ENCODE measurements at places on chromosomes 11 and 22.

DNA sequence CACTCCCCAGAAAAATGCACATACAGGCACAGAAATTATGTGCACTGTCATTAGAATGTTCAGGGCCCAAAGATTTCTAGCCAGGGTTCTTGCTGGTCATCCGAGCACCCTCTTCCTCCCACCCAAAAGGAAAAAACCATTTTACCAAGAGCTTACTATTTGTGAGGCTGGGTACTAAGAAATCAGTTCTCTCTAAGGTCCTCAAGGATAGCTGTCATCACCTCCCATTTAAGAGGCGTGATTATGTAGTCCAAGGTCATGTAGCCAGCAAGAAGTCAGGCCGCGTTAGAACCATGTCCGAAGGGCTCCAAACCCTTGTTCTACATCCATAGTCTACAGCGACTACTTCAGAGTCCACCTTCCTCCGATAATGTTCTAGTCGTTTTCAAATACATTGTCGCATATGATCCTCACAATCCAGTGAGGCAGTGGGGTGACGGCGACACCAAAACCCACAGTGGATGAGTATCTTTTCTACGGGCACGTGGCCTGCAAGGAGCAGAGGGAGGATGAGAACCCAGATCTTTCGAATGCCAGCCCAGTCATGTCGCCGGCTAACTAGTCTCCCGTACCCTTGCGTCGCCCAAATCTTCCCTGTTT, 634 bp downstream of the TIMM8B start:
- no peak for DNase-seq

- no peak for DNase-seq
These were observed 20.7 kb upstream of the MTMR2 start for GRCh38 chr11:95944623-95945022.

DNA sequence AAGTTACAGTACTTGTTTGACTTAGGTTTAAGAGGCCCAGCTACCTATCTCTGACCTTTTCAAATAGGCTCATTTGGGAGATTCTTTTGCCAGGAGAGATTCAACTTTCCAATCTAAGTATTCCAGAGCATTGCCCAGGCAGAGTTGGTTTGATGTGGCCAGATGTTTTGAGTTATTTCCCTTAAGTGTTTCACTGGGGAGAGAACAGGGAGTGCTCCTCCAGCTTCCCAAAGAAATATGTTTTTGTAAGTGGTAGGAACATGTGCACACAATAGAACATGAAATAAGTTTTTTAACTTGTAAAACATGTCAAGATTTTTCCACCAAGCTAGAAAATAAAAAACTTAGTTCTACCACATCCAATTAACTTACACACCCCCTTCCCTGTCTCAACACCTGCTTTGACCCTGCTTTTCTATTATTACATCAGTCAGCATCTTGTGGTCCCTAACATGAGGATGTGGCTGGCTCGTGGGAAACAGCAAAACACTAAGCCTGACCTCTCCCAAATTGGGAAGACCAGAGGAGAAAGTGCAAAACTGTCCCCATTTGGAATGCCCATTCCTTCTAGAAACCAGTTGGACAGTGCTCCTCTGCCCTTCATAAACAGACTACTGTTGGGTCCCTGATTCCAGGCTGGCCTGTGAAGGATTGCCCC, 70.4 kb upstream of the RASSF10 start:
- DNase-seq, result no peak

GRCh38 chr11:119029340-119030028, 1.2 kb downstream of the SLC37A4 start:
- DNase-seq, result no peak

- DNase-seq, result peak; percentile 14
These were observed 17.5 kb downstream of the KCNJ5 start for GRCh38 chr11:128908391-128909246.

DNA sequence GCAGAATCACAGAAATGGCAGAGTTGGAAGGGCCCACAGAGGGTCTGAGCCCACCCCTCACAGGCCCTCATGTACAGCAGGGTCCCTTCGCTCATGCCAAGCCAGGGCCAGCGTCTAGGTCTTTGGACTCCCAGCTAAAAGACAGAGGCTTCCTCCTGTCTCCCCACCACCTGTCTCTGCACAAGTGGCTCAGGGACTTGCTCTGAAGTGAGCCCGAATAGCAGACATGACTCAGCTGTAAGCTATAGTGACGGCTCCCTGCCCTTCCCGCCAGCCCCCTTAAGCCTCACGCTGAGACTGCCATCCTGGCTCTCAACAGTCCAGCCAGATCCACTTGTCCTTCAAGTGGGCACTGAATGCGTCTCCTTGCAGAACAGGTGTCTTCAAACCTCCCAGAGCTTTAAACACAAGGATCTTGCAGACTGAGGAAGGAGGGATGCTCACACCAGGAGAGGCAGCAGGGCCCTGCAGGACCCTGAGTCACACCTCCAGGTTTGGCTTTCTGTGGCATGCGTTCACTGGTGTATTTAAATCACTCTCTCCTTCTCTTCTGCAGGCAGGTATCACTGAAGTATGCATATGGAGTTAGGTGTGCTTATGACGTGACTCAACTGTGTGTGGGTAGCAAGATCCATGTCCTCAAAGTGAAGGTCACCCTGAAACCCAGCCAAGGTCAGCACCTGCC, 154.9 kb downstream of the CACNA1I start:
- no peak for DNase-seq

- DNase-seq, result no peak
These were observed 4.5 kb downstream of the TTC9C start for GRCh38 chr11:62732830-62733229.
